SJSA1 (cell line): ENCODE measurements at places on chromosomes 16 and 17. TPM values are rescaled to one million over a fixed set of nuclear protein-coding genes. Genes with fewer than 3 reads are reported as not detected.
A peak's percentile ranks its signal among the peaks of the same experiment; 100 is the strongest.

IRF8 gene
- total RNA-seq, result 0.56 and 1.1 TPM in 2 replicates

KRTAP9-2 gene
- not detected in 2 replicates for total RNA-seq

PRSS53 gene
- total RNA-seq, result 1.9 and 2.6 TPM in 2 replicates

TPSG1 gene
- not detected in 2 replicates for total RNA-seq

TMED6 gene
- 0.21 TPM in 1 of 2 replicates, not detected in the other for total RNA-seq

ARHGDIG gene
- not detected in 2 replicates for total RNA-seq

CCL14 gene
- not detected in 2 replicates for total RNA-seq

NUDT7 gene
- 2.8 and 3.0 TPM in 2 replicates for total RNA-seq

BRIP1 gene
- total RNA-seq, result 31.2 and 53.2 TPM in 2 replicates

DNA sequence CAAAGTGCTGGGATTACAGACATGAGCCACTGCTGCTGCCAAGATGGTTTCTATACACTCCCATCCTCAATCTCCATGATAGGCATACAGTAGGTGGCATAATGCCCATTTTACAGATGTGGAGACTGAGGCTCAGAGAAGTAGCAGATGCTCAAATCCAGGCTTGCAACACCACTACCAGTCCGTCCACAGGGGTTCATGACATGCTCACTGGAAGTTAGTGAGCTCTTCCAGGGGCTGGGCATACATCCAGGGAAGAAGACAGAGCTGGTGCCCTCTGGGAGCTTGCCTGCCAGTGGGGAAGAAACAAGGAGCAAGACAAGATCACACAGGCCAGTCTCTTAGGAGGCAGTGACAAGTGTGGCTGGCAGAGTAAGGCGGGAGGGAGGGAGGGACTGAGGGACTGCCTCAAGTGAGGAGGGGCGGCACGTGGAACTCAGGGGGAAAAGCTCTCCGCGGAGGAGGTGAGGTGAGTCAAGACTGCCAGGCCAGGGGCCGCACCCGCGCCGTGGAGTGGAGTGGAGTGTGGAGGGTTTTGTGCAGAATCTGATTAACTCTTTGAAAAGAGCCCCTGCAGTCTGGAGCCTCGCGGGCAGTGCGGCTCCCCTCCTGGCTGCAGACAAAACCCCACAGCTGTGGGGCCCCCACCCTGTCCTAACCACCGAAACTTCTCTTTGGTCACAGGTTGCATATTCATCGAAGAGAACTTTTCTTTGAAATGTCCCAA is 27.9 kb downstream of the SREBF1 start:
- DNase-seq, result no peak

DNA sequence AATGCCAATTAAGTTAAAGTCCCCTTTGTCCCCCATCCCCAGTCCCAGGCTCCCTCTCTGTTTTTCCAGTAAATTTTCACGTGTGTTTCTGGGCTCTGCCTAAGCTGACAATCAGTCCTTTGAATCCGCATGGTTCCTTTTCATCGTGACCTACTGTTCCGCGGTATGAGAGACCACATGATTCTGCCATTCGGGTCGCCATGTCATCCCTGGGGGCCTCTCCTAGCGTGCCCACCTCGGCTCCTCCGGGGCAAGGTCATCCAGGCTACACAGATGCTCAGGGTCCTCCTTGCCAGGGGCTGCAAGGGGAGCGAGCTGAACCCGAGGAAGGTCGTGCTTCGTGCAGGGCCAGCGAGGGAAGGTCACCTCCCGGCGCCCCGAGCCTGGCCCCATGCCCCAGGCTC is 157.6 kb downstream of the RAB11FIP4 start:
- no peak for DNase-seq

- no peak for DNase-seq
These were observed 22.0 kb upstream of the HAS3 start for GRCh38 chr16:69083306-69083941.

DNA sequence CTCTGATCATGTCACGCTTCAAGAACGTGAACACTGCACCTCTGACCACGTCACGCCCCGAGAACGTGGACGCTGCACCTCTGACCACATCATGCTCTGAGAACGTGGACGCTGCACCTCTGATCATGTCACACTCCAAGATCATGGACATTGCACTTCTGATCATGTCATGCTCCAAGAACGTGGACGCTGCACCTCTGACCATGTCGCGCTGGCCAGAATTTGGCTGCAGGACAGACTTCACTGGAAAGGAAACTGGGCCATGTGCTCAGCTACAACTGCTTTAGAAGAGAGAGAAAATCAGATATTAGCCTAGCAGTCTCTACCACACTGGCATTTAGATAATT is 182.7 kb downstream of the RPTOR start:
- DNase-seq, result no peak

DNA sequence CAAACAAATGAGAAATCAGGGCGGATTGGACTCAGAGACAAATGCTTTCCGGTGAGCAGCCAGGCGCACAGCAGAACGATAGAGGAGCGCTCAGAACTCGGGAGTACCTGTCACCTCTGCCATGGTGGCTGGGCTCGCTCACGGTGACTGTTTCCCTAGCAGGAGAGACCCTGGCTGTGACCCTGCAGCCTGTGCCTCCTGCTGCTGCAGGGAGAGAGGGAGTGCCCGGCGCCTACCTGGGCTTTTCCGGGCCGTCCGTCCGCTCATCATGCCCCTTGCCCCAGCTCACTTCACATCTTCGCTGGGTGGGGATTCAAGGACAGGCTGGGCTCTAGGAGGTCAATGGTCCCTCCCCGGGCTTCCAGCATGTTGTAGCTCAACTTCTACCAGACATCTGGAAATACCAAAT is 14.1 kb upstream of the DNAH17 start:
- no peak for DNase-seq

DNA sequence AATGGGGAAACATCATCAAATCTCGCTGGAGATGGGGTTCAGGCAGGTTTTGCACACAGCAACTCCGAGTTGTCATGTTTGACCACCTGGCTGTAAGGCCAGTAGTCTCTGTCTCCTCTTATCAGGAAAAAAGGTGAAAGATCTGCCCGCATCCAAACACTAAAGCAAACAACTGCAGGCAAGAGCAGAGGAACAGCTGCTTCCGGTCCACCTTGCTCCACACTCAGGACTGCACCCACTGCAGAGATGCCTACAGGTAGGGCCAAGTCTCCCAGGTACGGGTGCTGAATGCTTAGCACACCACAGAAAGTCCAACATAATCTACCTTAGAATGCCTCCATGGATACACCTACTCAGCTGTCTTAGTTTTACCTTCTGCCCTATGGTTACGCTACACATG is 7.3 kb downstream of the TEX2 start:
- no peak for DNase-seq

GRCh38 chr16:61421111-61421510 is 615.1 kb downstream of the CDH8 start:
- DNase-seq, result no peak

GRCh38 chr16:9079430-9079812 is 12.0 kb upstream of the HAPSTR1 start:
- DNase-seq, result no peak

DNA sequence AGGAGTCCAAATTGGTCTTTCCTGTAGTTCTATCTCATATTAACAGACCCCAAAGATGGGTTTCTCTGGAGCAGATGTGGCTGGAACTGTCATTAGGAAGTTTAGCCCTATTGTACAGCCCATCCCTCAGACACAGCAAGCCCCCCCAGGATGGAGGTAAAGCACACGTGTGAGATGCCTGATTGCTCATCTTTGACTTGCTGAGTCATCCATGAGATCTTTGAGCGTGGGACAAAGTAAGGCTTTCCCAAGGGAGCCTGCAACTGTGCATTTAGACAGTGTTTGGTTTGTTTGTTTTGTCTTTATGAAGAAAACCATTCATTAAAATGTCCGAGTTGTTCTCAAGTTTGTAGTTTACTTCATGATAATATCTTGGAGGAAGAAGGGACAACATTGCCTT is 145.3 kb upstream of the CDH13 start:
- peak; percentile 27 for DNase-seq

DNA sequence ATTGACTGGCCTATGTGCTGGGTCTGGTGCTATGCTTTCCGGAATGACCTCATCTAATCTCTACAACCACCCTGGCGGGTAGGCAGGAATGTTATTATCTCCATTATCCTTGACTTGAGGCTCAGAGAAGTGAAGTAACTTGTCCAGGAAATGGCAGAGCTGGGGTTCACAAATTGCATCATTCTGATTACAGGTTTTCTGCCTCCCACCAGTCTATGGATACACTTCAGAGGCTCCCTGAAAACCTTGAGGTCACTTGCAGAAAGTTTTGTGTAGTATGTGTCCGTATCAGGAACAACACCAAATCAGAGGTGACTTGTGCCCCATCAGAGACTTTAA is 19.1 kb downstream of the NOD2 start:
- no peak for DNase-seq

GRCh38 chr17:13346081-13346533 is 255.6 kb downstream of the HS3ST3A1 start:
- DNase-seq, result peak; percentile 65

- no peak for DNase-seq
These were observed 14.0 kb downstream of the CLEC19A start for GRCh38 chr16:19299565-19299964.

DNA sequence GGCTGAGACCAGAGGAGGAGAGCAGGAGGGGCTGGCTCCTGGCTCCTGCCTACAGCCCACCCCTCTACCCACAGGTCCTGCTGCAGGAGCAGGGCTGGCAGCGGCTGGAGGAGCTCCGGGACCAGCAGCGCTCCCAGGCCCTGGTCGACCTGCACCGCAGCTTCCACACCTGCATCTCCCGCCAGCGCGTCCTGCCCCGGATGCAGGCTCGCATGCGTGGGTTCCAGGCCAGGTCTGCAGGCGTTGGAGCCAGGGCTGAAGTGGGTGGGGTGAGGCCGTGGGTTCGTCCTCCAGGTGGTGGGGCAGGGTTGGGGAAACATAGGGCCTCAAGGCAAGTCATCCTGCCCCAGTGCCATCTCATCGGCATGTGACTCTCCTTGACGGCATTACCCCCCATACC is 18.2 kb downstream of the MYO15B start:
- DNase-seq, result no peak

DNA sequence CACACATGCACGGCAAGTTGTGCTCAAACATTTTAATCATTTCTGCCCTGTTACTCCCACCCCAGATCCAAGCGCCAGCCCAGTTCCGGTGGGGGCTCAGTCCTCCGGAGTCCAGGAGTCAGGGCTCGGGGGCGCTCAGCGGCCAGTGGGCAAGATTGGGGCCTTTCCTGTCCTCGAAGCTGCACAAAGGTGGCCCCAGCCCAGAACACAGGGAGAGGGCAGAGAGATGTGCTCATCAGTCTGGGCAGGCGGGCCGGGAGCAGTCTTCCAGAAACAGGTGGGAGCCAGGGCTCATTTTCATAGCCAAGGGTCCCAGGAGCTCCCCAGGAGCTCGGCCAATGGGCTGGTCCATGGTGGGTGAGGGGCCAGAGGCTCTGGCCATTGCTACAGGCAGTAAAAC is 4.1 kb downstream of the PRSS8 start:
- DNase-seq, result no peak

DNA sequence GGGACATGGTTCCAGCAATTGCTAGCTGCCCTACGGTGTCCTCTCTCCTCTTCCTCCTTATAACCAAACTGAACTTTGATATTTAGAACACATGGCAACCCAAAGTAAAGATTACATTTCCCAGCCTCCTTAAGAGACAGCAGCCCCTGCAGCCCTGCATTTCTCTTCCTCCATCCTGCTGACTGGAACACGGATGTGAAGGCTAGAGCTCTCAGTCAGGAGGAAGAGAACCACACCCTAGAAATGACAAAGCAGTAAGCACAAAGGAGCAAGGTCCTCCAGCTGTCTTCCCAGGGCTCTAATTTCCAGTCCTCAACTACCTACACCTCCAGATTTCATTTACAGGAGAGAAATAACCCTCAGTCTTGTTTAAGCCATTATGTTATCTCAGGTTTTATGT is 10.9 kb downstream of the DYNC1LI2 start:
- DNase-seq, result no peak

GRCh38 chr17:15998031-15998562 is 1.4 kb downstream of the ZSWIM7 start:
- DNase-seq, result no peak
